ENCODE measurements at places on chromosomes 1 and 21.

DNA sequence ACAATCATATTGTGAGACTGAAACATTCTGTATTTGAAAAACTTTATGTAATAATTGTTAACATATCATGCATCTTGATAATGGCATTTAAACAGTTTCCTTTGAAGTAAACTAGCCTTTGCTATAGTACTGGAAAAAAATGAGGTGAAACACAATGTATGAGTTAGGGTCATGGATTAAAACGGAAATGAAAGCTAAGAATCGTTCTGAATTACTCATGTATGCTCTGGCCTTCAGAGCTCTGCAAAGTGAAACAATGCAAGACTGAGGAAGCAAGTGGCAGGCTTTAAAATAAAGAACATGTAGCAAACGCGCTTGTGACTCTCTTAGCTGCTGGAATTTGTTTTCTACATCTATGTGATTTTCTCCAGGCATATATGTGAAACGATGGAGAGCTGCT lies 317.1 kb downstream of the DPYD start:
- DNase-seq = no peak

DNA sequence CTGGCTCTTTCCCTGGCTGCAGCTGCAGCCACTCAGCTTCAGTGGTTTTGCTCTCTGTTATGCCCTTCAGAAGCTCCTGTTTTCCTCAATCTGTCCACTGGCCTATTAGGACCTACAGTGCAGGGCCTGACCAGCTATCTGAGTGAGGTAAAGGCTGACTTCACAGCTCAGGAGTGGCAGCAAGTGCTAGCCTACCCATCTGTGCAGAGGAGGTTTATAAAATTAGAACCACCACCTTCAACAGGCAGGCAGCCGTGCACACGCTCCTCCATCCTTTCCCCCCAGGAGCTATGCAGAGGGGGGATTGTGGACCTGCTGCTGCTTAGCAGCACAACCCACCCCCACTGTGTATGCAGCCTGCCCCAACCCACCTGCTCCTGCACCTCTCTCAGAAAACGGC lies 8.3 kb downstream of the ADAR start:
- DNase-seq = no peak

GRCh38 chr1:170807432-170807831 lies 127.9 kb upstream of the MROH9 start:
- no peak for DNase-seq

DNA sequence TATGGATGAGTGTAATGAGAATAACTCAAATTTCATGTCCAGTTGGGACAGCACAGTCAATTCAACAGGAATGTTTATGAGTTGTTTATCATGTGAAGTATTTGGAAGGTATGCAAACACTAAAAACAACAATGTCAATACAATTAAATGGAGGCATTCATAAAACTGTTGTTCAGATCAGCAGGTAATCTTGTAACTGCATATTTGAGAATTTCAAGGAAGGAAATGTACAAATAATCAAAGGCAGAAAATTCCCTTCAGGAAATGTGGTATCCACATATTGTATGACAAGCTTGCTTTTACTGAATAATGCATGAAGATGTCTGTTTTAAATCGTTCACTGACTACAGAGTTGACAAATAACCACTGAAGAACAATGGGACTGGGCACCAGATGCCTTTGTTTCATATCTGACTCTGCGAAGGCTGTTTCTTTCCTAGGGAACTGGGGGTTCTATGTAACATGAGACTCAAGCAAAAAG lies 198.3 kb downstream of the LTN1 start:
- no peak for DNase-seq

GRCh38 chr1:199041173-199041914 lies 402.5 kb downstream of the PTPRC start:
- no peak for DNase-seq

DNA sequence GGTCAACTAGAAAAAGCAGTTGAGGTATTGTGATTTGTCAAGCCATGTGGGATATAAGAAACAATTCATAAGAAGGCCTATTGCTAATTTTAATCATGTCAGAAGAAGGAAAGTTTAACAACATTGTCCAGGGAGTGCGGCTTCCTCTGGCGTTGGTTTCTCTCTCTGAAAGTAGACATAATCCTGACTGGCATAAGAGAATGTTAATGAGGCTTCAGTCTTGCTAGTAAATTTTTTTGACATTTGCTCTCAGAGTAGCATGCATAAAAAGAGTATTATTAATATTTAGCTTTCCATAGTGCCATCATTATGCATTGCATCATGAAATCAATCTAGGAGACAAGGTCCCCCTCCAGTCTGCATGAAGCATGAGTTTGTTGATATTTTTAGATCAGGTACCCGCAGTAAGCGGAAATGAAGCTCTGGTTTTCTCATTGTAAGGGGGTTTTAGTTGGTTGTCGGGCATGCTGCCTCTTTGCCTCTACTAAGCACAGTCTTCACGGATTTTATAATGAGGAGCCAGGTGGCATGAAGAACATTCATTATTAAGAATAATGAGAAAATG lies 12.8 kb upstream of the PRDM2 start:
- DNase-seq = no peak

DNA sequence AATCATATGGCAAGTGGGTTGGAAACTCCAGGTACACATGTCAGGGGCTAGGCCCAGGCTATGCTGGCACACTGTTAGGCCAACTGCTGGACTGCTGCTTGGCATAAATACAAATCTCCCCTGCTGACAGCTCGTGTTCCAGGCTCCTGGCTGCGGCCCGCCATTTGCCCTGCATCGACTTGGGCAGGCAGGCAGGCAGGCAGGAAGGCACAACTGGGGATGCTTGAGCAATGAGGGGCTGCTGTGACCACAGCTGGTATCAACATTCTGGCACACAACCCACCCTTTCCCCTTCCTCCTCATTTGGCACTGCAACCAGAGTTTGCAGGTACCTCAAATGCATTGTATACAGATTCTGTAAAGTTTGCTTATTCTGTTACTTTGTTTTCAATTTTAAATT lies 53.2 kb downstream of the SAMSN1 start:
- no peak for DNase-seq

DNA sequence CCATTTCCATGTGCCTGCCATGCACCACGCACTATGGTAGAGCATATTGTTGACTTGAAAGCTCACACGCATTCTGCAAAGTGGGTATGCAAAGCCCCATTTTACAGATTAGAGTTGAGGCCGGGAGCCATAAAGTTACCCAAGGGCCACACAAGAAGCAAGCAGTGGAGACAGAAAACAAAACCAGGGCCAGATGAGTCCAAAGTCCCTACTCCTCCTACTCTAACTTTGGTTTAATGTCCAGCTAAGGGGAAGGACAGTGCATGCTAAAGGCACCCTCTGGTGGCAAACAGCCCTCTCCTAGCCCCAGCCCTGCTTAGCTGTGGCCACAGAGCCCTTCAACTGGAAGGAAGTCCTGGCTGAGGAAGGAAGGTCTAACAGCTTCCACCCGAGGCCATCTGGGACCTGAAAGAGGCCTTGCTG lies 74.9 kb downstream of the SLC66A1 start:
- no peak for DNase-seq

DNA sequence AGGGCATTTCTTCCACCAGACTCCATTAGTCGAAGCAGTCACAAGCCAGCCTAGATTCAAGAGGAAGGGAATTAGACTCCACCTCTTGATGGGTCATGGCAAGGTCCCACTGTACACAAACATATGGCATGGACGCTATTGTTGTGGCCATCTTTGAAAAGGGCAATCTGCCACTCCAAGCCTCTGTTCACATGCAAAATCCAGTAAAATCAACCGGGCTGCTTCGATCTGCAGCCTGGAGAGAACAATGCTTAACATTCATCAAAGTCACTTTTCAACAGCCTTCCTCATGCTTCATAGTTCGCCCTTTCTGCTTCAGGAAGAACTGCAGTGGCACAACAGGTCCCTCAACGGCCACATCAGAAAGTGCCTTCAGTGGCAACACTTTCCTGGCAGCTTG lies 28.0 kb upstream of the GJB5 start:
- no peak for DNase-seq

DNA sequence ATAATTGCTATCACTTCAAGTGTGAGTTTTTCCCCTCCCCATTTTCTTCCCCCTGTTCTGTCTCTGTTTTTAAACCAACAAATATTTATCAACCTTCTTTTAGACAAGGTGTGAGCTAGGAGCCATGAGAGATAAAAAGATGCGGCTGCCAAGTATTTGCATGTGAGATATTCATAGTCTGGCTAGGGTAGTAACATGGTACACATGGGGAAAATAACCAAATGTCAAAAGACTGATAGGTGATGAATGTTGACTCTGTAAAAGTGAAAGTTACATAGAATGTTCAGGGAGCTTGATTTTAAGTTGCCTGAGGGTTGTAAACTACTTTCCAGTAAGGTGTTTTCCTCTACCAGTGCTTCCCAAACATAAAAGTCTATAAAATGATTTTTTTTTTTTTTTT lies 25.4 kb upstream of the SRP9 start:
- DNase-seq = no peak

DNA sequence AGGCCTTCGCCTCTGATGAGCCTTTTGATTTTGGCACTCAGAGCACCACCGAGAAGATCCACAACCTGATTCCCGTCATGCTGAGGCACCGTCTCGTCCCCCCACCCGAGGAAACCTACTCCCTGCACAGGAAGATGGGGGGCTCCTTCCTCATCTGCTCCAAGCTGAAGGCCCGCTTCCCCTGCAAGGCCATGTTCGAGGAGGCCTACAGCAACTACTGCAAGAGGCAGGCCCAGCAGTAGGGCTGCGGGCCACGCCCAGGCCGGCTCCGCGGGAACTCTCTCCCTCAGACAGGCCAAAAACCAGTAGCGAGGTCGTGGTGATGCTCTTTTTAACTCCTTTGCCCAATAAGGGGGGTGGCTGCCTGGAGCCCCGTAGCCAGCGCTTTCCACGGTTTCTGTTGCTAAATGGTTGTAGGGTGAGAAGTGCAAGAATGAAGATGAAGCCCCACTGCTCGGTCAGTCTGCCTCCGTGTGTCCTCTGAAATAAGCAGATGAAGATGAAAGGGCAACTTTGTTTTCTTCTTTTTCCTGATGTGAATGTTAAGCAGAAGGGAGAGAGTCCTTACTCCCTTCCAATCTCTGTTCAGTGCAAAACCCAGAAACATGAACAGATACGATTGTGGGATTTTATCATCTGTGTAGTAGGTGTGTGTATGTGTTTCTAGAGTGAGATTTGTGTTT lies 46.5 kb downstream of the COQ8A start:
- no peak for DNase-seq

DNA sequence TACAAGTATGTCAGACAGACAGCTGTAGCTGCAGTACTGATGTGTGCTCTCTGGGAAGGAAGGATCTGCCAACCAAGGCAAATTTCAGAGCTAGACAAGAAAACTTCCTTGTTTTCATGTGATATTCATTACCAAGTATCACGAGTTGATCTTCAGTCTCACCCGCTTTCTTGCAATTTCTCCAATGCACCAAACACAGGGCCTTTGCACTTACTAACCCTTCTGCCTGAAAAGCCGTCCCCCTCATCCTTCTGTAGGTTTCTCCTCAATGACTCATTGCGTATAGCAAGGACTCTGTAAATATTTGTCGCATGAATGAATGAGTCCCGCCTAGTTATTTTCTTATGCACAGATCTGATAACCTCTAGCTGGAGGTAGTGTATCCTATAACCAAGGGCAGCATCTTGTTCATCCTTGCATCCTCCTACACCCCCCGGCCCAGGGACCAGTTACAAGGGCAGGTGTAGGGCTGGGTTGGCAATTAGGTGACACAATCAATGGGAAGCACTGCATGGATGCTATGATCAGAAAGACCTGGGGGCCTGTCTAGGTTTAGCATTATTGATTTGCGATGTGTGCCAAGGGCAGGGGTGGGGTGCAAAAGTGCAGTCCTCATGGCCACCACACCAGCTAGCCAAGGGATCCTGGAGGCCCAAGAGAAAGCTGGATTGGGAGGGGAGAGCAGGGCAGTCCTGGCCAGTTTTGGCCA lies 51.4 kb upstream of the GPR157 start:
- DNase-seq = no peak

All from DMS 273 treated with DMSO at 0.1 percent for 48 hours (cell line).